Activated CD4-positive, alpha-beta T cell treated with anti-CD3 and anti-CD28 coated beads, Interleukin-2, amount 10 ng/mL, durations not matched to agents 7 days and 5 days (primary cell): ENCODE measurements at places on chromosomes 3 and 15.

GRCh38 chr3:159733194-159733860, 255.3 kb upstream of the IL12A start:
- no peak for DNase-seq

DNA sequence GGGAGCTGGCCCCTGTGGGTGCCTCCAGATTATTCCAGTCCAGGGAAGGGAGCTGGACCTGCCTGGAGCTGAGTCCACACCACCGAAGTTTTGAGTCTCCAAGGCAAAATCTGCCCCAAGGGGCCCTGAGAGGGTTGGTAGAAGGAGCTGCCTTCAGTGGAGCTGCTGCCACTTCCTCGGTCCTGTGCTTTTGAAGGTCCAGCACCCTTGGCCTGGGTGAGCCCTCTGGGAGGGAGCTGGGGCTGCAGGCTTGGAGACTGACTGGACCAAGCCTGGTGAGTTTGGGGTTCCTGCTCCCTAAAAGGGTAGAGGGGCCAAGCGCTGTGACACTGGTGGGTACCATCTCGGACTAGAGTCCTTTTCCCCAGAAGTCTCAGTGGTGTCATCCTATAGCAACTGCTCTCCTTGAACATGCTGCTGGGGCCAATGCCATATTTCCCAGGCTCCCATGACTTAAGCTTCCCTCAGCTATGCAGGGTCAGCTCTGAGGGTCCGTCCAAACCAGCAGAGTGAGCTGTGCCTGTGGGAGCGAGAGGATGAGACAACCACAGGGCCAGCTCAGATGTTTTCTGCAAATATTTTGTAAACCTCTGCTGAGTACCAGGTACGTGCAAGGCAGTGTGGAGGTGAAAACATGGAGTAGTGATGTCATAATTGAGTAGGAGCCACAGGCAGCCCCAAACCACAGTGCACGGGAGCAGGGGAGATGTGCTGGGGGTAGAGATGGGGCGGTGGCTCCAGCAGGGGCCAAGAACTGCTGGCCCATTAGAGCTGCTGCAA, 96.0 kb downstream of the ABHD5 start:
- DNase-seq: no peak

DNA sequence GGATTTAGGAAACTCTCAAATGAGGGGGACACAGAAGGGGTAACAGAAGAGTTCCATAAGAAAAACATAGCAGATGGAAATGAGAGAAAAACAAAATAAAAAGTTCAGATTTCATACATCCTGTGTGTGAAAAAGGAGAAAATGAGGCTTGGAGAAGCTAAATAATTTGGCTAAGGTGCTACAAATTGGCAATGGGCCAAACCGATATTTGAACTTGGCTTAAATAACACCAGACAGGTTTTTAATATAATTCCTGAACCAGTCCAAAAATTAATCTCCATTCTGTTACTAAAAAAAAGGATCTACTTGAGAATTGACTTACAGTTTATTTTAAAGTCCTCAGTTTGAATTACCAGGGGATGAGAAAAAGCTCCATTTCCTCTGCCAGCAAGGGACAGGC, 342.9 kb upstream of the DPH6 start:
- no peak for DNase-seq

GRCh38 chr3:53589201-53589600, 94.8 kb downstream of the CACNA1D start:
- DNase-seq: no peak

DNA sequence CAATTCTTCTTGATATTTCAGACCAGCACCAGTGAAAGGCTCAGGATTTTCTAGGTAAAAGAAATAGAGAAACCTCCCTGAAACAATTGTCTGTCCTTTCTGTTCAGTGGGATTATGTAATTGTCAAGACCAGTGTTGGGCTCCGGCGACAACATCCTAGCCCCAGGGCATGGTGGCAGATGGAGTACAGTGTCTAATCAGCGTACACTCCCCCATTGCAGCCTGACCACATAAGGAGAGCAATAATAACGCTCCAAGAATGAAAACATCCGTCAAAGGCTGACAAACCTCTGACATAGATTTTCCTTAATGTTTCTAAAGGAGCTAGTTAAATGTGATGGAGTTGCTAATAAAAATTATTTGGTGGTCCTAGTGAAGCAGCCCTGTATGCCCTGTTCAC, 144.6 kb downstream of the EBLN2 start:
- DNase-seq: no peak

GRCh38 chr15:37261685-37262084, 161.3 kb upstream of the MEIS2 start:
- DNase-seq: no peak

DNA sequence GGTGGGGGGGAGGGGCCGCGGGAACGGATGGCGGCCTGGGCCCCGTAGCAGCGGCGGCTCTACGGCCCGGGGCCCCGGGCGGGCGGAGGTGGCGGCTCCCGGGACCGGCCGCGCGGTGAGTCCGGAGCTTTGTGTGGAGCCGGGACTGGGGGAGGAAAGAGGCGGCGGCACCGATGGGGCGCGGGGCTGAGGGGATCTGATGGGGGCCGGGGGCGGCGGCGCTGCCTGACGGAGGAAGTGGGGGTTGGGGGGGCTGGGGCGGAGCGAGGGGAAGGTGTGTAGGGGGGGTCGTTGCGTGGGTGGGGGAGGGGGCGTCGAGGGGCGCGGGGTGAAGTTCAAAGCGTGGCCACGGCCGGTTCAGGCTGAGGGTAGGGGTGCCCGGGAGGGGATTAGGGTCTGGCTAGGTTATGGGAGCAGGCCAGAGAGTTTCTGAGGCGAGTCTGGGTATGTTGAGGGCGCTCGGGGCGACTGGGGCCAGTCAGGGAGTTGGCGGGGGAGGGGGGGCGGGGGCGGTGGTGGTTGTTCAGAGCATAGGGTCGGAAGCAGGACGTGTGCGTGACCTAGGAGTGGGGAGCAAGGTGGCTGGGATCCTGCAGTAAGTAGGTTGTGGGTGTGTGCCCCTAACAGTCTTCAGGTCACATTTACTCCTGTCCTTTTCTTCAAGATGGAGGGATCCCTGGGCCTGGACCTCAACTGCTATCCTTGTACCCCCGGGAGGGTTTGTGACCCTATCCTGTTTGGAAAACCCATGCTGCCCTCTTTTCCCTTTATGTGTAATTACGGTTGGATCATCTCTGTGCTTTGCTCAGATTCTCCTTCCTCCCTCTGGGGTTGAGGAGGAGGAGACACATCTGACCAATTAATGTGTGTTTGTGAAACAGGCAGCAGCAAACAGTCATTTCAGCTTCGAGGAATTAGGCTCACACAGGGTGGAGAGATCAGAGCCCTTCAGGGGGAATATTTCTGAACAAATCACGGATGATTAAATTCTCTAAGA, 644 bp downstream of the ZNF609 start:
- peak; percentile 47 for DNase-seq

DNA sequence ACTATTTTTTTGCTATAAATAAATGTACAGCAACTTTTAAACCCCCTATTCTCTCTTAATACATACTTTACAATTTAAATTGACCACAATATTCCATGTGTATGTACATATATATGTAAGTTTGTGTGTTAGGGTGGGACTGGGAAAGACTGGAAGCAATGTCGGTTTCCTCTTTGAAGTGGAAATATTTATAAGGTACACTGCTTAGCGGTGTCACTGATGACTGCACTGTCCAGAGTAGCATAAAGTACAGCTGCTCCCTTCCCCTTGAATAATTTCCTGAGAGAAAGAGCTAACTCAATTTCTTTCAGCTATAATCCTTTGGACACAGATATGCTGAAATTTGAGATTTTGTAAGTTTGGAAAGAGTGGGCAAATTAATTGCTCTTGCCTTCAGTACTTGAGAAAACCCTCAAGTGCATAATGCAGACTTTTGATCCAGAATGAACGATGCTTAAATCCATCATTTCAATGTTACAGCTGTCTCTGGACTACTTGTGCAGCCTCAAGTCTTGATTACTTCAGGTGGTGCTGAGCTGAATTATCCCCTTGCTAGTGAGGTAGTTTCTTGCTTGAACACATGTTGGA, 267.0 kb upstream of the CFAP20DC start:
- DNase-seq: no peak

- no peak for DNase-seq
Observed at GRCh38 chr3:134312873-134313846, 61.1 kb downstream of the AMOTL2 start.

- no peak for DNase-seq
Observed at GRCh38 chr3:73292220-73292619, 230.8 kb downstream of the EBLN2 start.

GRCh38 chr15:39946862-39947261, 12.9 kb downstream of the EIF2AK4 start:
- DNase-seq: no peak

GRCh38 chr3:98885851-98886250, 15.6 kb downstream of the DCBLD2 start:
- no peak for DNase-seq

DNA sequence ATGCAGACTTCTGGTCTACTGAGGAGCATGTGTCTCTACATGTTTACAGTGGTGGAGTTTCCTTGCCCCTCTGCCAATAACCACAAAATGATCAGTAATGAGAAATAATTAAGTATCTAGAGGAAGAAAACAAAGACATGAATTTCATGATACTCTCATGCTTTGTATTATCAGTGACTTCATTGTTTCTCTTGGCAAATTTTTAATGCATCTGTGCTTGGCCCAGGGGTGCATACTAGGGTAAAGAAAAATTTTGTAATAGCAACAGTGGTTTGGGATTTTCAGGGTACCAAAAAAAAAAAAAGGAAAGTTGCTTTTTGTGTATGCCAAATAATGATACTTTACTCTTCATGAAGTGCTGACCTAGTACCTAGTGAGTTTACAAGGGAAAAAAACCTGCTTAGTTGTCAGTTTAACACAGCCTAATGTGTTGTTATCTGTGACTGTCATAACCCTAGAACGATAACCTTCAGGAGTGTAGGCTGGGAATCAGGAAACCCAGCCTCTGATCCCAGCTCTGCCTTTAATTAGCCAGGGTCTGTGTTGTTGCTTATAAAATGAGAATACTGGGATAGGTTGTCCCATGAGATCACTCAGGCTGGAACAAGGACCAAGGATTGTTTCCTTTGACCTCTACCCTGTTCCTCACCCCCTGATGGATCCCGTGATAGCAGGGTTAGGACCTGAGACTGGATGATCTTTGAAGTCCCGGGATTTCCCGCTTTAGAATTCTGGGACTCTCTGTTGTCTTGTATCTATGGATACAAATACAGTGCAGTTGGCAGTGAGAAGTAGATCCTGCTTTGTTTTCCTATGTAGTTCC, 117.5 kb downstream of the CMSS1 start:
- DNase-seq: no peak

GRCh38 chr15:62561571-62561970, 396.5 kb upstream of the C2CD4B start:
- no peak for DNase-seq

DNA sequence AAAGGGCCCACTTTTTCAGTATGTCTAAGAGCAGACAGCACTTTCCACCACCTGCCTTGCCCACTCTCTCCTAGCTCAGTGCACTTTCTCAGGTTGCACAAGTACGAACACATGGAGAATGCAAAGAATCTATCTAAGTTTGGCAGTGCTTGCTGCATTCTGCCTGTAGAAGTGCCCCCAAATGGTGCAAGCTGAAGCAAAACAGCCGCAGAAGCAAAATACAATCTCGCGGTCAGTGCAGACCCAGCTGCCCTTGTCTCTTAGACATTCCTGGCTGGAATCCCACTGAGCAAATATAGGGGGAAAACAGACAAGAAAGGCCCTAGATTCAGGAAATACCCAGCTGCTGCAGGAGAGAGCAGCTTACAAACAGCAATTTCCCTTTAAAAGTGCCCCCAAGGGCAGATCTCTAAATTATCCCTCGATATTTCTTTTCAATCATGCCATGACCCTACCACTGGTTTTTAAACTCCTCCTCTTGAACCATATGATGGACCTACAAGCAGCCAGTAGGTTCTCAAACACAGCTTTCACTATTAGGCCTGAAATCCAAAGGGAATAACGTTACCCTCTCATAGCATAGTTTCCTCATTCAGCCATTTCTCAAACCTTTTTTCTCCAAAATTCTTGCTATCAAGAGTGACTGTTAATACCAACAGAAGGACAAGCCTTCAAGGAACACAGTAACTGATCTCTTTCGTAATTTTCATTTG, 67.0 kb downstream of the TNIK start:
- no peak for DNase-seq
